Gastroesophageal sphincter (tissue), 4 donors: ENCODE measurements at places on chromosomes 3 and 15. TPM values are rescaled to one million over a fixed set of nuclear protein-coding genes. Genes with fewer than 3 reads are reported as not detected.

The ASB14 gene
- total RNA-seq: 0.16 TPM

The HIGD2B gene
- not detected for total RNA-seq

DNA sequence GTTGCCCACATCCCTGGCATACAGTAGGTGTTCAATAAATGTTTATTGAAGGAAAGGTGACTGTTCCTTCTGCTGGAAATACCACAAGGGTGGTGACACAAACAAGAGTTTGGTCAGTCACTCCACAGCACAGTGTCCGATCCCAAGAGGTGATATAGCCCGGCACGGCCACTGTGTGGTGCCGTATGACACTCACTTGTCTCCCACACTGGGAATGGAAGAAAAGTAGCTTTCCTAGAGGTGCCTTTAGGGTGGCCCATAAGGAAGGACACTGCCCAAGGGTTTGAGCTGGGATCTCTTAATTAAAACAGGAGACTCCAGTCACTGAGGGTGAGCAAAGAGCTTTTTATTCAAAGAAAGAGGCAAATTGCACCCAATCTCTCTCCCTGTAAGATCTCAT, 40.5 kb downstream of the TGM4 start:
- no peak for ATAC-seq

DNA sequence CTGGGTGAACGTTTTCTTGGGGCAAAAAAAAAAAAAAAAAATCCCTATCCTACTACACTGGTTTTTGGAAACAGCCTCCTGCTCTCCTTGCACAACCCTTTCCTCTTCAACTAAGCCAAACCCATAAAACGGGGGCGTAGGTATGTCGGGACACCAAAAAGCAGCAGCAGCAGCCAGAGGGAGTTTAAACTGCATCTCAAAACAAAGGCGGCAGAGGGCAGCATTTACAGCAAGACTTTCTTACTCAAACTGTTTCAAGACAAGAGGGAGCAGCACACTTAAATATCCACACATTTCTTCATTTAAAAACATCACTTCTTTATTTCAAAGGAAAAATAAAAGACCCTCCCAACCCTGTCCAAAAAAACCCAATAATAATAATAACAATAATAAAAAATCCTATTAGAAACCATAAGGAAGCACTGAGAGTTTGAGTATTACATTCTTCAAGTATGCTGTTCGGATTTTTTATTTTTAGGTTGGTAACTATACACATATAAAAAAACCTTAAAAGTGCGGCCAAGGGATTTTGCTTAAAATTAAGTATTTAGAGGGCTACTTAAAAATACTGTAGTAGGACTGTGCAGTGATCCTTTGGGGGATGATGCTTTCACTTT, 43.9 kb upstream of the PLXND1 start:
- ATAC-seq: peak; percentile 73

The GABRB3 gene
- 4.2 TPM for total RNA-seq

The HRH1 gene
- total RNA-seq: 1.6 TPM
